Cerebellar cortex (tissue), 1 donor: ENCODE measurements at places on chromosomes 16 and 17.

DNA sequence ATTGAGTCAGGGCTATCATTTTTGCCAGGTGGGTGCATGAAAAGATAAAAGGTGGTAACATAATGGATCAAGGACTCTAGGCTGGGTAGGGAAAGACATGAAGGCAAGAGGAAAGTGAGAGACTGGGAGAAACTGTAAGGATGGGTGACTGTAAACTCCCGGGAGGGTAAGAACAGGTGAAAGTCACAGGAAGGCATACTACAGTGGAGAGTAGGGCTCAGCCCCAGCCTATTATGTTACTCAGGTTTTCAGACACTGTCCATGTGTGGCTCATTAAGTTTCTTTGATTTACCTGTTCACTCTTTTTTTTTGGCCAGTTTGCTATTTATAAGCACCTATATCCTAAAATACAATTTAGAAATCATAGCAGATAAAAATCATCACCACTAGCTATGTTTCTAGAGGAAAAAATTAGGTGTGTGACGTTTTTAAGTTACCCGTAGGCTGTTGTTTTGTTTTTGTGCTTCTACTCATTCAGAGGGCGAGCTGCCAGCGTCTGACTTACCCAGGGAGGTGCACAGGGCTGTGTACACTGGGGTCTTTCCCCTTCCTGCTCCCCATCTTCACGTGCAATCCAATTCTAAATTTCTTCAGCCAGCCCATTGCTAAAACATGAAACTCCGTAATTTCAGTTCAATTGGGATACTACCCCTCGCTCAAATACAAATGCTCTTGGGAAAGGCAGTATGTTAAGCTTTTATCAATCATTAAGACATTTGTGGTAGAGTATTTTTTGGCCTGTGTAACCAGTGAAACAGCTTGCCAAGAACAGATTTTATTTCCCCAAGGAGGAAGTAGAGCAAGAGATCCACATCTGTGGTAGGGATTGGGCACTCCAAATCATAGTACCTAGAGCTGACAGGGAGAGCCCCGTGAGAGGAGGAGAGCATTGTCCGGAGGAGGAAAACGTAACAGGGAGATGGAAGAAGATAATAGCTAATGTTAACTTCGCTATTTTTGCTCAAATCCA is 21.7 kb upstream of the VWA3A start:
- DNase-seq = peak; percentile 39

DNA sequence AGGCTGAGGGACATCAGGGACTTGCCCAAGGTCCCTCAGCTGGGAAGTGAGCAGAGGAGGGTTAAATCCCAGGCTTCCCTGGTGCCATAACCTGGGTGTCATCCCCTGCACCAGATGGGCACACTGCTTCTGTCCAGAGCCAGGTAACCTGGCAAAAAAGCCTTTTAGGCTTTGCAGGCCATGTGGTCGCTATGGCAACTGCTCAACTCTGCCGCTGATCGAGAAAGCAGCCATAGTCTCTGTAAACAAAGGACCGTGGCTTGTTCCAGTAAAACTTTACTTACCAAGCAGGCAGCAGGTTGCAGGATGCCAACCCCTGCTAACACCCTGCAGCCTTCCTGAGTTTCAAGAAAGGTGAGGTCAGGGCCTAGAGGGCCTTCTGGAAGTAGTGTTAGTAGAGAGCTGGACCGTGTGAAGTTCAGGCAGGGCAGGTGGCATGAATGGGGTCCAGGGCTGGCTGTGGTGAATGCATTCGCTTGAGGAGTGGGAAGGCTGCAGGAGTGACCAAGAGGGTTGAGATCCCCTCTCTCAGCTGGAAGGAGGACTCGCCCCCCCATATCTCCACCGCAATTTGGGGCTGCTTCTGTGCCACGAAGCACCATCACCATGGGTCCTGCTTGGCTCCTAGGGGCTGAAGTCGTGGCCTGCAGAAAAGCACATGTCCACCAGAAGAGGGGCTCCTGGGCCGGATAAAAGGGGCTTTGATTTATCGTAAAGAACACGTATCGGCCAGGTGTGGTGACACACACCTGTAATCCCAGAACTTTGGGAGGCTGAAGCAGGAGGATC is 91.3 kb downstream of the SOCS1 start:
- peak; percentile 69 for DNase-seq

DNA sequence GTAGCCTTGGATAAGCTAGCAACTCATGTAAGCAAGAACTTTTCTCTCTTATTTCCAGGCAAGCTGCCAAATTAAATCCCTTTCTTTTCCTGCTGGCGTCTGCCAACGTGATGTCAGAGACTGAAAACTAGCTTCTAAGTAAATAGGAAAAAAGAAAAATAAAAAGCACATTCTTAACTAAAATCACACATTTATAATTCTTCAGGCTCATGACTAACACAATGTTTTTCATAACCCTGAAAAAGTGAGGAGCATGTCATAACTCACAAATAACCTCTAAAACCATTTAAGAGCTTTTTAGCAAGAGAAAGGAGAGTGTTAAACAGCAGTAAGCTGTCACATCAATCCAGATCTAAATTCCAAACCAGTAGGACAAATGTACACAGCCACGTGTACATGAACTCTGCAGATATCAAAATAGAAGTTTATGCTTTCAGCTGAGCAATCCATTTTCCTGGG is 110.0 kb downstream of the N4BP1 start:
- no peak for DNase-seq

DNA sequence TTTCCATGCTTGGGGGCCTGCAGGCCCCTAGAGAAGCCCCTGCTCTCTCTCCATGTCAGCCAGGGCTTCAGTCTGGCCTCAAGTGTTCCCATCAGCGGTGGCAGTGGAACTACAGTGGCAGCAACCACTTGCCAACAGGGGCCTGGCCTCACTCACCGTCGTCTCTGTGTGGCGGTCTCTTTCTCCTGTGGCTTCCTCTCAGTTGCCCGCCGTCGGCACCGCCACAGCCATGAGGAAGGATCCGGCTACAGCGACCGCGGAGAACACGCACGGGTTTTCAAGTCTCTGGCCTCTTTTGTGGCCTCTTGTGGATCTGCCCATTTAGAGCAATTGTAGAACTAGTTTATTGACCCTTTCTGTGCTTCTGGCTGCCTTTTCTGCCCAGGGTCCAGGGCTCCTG is 8.5 kb downstream of the ARMC7 start:
- DNase-seq = no peak

DNA sequence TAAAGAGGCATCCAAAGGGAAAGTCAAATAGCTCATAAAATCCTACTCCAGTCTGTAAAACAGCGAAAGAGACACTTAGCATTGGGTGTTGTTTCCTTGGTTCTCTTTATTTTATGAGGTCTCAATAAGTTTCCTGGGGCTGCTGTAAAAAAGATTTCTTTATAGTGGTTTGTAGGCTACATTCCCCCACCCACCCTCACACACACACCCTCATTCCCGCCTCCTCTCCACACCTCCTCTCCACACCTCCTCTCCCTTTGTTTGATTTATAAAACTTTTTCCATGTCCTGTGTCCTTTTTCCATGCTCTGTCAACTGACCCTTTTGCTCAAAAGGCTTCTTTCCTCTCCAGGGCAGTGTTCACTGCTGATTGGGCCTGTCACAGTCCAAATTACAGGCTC is 178.9 kb upstream of the SOX9 start:
- no peak for DNase-seq

DNA sequence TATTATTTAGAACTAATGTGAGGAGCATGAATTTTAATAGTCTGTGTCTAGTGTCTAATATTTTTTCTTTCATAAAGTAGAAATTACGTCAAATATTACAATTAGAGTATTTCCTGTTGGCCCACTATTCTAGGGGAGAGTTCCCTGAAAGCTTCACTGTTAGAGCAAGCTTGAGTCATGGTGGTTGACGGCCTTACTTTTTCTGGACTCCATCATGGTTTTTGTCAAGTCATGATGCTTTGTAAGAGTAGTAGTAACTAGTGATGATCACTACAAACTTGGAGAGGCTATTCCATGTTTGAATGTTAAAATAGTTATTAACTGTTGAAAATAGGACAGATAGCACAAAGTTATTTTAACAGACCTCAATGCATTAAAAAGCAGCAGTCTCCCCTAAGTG is 1.7 kb downstream of the PSMD11 start:
- no peak for DNase-seq

- no peak for DNase-seq
Measured at GRCh38 chr17:39562976-39563375, 44.7 kb downstream of the NEUROD2 start.

DNA sequence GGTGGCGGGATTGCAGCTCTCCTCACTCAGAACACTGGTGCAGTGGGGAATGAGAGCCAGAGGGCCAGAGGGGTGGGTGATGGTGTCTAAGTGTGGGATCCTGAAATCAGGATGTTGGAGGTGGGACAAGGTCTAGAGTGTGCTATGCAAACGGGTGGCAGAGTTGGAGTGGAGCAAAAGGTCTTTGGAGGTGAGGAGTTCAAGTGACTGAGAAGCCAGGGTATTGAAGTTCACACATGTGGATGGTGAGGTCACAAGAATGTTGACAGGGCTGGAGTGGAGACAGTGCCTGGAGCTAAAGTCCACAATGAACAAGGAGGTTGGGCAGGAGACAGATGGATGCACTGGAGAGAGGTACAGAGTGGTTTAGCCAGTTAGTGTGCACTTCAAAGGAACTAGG is 38.3 kb upstream of the MAP3K14 start:
- no peak for DNase-seq

DNA sequence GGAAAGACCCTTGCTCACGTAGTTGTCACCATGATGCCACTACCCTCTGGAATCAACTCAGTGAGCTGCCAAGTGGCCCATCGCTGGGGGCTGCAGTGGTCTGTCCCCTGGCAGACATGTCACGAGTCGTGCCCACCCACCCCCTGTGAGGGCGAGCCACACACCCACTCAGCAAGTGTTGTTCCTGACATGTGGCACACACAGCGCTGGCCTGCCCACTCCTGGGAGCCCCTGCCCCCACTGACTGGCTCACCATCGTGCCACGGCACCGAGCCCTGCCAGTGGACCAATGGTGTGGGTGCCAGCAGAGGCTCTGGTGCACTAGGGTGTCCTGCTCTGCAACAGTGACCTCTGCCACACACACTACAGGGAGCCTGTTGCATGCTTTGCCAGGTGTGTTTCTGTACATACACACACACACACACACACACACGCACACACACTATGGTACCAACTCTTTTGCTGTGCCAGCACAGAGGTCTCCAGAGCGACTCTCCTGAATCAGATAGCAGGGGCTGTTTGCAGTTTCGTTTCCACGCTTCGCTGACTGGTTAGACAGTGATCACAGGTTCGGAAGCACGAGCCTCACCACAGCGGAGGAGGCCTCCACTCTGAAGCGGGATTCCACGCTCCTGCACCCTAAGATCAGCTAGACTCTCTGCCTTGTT is 7.7 kb downstream of the RTN4RL1 start:
- no peak for DNase-seq

DNA sequence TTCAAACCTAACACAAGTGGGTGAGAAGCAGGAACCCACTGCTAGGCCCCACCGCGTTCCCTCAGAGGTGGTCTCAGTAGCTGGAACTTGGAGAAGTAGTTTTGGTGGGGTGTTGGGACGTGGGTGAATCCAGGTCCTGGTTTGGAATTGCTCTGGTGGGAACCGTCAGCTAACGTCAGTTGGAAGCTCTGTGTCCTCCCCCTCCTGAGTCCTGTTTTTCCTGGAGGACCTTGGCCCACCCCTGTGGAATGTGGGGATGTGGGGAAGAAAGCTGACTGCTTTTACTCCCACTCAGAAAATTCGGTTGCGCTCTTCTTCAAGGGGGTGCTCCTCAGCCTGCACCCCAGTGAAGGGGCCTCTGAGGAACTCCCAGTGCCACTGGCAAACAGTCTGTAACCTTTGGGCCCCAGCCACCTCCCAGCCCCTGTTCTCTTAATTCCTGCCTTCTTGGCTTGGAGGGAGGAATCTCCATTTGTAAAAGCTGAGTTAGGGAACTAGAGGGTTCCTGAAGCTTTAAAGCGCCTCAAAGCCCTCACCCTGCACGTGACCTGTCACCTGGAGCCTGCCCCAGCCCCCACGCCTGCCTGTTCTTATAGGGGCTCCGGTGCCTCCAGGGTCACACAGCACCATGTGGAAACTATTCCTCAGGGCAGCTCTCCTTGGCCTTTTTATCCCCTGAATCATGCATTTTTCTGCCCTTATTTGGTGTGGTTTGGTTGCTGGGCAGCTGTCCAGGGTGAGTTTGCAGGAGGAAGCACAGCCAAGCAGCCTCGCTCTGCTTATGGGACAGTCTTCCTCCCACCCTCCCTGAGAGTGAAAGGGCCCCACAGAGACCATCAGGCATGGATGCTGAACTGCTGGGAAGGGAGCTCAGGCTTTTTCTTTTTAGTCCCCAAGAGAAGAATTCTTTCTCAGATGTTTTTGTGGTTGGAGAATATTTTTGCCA is 16.2 kb upstream of the NAGLU start:
- DNase-seq = peak; percentile 94

DNA sequence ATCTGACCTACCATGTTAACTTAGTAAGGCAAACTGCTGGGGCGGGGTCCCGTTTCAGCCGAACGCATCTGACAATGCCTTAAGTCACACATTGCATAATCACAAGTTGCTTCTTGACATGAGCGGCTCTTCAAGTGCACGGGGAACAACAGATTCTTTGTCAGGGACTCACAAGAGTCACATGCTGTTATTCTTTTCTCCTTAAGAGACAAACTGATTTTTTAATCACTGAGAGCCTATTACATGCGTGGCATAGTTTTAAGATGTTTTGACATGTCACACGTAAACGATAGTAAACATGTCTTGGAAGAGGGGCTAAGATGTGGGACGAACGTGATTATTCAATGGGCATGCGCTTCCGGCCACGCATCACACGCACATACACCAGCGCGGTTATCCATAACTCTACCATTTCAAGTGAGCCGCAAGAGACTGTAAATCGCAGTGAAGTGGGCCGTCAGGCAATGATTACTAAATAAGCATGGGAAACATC is 63.4 kb downstream of the ADCY9 start:
- DNase-seq = no peak

- no peak for DNase-seq
Measured at GRCh38 chr17:2701161-2701995, 10.2 kb downstream of the CLUH start.

DNA sequence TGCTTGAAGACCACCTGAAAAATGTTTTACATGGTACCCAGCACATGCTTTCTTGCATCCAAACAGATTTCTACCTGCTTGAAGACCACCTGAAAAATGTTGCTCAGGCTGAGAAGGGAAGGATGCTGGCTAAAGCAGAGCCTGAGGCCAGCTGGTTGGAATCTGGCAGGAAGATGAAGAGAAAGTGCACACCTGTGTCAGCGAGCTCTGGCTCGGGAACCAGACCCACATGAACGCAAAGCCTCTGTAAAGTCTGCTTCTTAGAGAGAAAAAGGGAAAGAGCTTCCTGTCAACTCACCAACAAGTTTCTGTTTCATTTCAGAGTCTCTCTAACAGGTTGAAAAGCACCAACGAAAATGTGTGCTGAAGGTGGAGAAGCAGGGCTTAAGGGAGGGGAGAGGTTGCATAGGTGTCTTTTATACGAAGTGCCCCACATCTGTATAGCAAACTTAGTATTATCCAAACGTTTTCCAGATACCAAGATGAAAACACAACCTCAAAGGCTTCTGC is 226.0 kb downstream of the TOX3 start:
- no peak for DNase-seq
